CD4-positive, alpha-beta T cell treated with Interleukin-6 at 100 ng/mL for 8 hours (primary cell): ENCODE measurements at places on chromosomes 13 and 19.

DNA sequence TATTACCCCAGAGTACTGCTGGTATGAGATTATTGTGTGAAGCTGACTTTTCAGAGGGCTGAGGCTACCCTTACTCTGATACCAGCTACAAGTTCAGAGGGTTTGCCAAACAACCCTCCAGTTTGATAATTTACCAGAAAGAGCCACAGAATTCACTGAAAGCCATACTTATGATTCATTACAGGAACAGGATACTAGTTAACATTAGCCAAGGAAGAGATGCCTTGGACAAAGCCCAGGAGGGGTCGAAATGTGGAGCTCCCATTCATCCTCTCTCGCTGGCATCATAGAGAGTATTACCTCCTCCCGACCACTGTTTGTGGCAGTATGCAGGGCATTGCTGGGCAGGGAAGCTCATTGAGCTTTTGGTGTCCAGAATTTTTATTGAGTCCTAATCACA lies 364.3 kb downstream of the KCNRG start:
- DNase-seq: no peak

- no peak for DNase-seq
Observed at GRCh38 chr13:25165663-25166062, 6.4 kb downstream of the AMER2 start.

- no peak for DNase-seq
Observed at GRCh38 chr19:48742096-48742495, 1.7 kb upstream of the RASIP1 start.

- no peak for DNase-seq
Observed at GRCh38 chr19:51016798-51017683, 2.5 kb downstream of the KLK10 start.

DNA sequence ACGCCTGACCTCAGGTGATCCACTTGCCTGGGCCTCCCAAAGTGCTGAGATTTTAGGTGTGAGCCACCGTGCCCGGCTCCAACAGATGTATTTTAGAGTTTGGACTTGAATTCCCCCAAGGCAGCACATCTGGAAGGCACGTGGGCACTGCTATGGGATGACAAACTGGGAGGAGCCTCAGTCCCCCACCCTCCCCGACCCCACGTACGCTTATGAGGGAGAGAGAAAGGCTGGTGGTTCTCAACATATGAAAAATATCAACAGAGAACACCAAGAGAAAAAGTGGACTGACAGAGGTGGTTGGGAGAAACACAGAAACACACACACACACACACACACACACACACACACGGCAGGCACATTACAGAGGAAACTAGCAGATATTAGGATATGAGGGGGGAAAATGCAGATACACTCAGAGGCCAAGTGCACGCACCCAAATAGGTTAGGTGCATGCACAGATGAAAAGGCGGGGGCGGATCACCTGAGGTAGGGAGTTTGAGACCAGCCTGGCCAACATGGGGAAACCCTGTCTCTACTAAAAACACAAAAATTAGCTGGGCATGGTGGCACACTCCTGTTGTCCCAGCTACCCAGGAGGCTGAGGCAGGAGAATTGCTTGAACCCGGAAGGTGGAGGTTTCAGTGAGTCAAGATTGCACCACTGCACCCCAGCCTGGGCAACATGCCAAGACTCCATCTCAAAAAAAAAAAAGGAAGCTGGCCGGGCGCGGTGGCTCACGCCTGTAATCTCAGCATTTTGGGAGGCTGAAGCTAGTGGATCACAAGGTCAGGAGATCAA lies 3.2 kb downstream of the STX10 start:
- no peak for DNase-seq

- no peak for DNase-seq
Observed at GRCh38 chr19:51689751-51690453, 3.2 kb upstream of the SPACA6 start.

GRCh38 chr13:49561062-49561410 lies 24.3 kb downstream of the RCBTB1 start:
- no peak for DNase-seq
